Amniotic stem cell (primary cell): ENCODE measurements at places on chromosomes 1 and 21.

GRCh38 chr1:109263234-109263596 lies 13.9 kb downstream of the CELSR2 start:
- no peak for DNase-seq

DNA sequence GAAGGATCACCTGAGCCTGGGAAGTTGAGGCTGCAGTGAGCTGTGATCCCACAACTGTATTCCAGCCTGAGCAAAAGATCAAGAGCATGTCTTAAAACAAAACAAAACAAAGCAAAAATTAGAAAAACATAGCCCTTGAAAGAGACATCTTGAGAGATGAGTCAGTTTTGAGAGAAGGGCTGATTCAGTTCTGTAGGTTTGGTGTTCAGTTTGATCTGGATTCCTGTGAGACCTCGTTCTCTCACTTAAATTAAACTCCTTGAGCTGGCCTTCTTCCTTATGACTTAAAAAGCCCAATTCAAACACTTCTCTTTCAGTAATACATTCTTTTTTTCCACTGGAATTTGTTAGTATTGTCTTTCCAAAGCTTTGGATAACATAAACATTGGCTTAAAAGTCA lies 164.2 kb downstream of the NRIP1 start:
- no peak for DNase-seq

DNA sequence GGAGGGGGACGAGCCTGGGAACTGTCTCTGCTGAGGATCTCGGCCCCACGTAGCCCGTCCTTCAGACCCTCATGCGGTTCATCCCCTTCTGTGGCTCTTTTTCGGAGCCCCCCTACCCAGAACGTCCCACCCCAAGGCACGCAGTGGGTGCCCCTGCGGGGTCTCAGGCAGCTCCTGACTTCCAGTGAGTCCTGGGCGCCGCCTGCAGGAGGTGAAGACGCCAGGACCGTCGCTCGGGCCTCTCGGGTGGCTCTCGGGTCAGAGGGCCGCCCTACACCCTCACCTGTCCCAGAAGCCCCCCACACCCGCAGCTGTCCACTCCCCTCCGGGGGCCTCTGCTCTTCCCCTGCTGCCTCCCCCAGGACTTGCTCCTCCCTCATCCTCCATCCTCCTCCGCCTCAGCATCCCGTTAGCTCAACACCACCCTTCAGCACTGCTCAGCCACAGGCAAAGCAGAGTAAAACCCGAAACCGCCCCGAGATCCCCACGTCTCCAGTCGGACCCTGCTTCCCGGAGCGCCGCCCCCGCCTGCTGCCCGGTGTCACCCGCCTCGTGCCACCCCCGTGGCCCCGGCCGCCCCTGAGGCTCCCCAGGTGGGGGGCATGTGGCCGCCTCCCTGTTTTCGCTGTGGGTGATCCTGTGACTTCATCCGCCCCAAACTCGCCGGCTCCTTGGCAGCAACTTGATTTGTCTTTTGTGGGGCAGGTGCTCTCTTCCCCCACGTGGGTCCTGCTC lies 13.3 kb upstream of the POFUT2 start:
- DNase-seq = no peak

- no peak for DNase-seq
These were observed 11.1 kb downstream of the MTHFR start for GRCh38 chr1:11794446-11795237.

- no peak for DNase-seq
These were observed 124.8 kb downstream of the KCNN3 start for GRCh38 chr1:154745286-154745731.

DNA sequence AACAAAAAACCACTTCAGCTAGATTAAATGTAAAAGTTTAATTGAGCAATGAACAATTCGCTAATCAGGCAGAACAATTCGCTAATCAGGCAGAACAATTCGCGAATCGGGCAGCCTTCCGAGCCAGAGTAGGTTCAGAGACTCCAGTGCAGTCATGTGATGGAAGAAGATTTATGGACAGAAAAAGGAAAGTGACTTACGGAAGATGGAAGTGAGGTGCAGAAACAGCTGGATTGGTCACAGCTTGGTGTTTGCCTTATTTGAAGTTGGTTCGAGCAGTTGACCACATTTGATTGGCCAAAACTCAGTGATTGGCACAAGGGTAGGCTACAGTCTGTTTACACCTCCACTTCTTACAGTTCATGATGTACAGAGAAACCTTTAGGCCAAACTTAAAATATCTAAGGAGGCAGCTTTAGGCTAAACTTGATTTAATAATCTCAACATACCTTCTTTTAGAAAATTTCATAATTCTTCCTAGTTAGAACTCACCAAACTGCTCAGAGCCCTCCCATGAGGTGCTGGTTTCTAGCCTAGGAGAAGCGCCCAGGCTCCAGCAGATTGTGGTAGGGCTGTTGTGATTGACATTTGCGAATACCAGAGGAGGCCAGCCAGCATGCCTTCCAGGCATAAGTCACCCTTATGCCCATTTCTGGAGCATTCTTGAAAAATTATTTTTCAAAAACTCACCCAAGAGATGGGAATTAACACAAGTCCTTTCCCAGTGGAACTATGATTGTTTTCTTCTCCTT lies 22.8 kb upstream of the KCNC4 start:
- peak; percentile 19 for DNase-seq

DNA sequence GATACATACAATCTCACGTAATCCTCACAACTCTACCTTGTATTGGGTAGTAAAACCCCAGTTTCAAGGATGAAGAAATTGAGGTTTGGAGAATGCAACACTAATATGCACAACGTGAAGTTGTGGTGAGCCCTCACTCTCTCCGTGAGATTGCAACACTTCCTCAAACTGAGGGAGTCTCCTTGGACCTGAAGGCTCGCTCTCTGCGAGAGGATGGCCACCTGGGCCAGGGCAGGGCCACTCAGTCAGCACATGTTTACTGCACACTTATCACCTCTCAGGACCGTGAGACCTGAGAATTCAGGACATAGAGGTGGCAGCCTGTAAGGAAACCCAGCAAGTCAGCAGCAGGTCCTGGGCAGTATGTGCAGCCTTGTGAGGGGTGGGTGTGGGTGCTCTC lies 8.7 kb downstream of the SH3BP5L start:
- DNase-seq = no peak
